H54 (cell line): ENCODE measurements at places on chromosomes 2 and 18.
A peak's percentile ranks its signal among the peaks of the same experiment; 100 is the strongest.

- no peak for DNase-seq
Measured at GRCh38 chr18:41599466-41599865, 355.6 kb upstream of the PIK3C3 start.

GRCh38 chr2:16351137-16351536, 314.5 kb downstream of the CYRIA start:
- no peak for DNase-seq

DNA sequence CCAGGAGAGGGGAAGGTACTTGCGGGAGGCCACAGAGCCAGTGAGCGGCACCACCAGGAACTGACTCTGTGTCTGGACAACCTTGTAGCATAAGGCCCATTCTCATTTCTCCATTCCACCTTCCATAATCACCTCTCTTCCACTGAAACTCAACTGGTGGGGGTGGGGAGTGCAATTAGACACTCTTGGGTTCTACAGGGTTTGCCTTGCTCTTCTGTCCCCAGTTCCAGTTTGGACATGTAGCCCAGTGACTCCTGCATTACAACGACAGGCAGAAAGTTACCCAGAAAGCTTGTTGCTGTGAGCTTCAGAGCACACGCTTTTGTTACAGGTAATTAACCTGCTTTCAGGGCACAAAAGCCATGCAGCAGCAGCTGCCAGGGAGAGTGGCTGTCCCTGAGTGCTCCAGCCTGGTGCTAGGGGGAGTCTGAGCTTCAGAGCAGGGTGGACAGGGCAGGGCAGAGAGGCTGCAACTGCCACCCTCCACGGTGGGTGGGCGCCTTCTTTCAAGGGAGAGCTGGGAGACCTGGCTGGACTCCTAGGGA, 65.2 kb downstream of the COPS8 start:
- no peak for DNase-seq

DNA sequence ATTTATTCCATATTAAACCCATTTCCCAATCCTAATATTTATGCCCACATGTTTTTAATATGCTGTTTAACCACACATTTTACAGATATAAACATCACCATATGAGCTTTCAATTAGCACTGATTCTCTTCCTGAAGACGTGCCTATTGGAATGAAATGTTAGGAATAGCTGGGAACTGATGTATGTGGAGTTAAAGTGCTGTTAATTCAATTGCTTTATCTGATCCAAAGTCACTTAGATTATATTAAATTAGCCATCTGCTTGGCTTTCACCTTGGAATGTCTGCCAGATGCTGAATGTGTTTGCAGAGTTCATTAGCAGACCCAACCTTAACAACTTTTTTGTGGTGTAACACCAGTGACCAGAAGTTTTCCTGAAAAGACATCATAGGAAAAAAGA, 942.9 kb upstream of the KLHL29 start:
- DNase-seq = no peak

GRCh38 chr2:55779459-55780421, 86.1 kb upstream of the PNPT1 start:
- DNase-seq = peak; percentile 55

DNA sequence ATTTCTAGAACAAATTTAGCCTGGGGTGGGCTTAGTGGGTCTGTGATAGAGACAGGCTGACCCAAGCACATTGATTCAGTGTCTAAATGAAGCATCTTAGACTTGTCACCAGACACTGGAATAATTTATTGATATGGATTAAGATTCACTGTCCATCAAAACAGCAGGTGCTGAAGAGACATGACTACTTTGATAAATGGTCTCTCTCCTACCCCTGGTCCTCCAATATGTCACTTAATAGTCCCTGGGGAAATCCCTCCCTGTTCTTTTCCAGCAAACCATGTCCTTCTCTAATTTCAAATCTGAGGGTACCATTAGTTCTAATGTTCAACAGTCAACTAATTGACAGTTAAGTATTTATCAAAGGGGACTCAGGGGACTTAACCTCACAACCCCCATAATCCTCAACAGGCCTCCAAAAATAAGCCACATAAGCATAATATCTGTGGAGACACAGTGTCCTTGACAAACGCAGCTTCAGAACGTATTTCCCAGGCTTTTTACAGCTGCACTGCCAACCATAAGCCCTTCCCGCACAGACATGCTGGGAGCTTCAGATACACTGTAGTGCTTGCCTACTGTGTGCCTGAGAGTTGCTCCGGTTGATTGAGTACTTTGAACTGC, 391.0 kb downstream of the THSD7B start:
- no peak for DNase-seq

- no peak for DNase-seq
Measured at GRCh38 chr2:45134726-45135125, 125.5 kb upstream of the SIX2 start.

DNA sequence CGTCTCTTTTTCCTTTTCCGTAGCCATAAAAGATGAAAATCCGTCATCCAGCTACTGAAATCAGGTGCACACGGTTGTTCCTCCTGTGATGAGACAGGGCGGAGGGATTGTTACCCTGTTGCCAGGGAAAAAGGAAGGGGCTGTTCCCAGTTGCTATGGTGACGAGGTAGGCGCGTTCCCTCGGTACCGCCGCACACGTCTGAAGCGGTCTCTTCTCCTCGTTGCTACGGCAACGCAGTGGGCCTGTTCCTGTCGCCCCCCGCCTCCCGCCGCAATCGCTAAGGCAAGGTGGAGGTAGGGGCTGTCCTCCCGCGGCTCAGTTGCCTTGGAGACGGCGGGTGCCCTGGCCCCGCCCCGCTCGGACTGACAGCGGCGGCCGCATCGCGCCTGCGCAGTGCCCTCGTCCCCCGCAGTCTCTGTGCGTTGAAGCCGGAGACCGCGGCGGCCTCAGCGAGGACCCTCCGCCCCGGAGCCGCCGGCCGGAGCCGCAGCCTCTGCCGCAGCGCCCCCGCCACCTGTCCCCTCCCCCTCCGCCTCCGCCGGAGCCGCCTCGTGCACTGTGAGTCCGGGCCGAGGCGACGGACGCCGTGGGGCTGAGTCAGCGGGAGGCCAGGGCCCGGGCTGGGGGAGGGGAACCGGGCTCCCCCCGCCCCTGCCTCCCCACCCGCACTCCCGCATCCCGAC, at the start of gene MAPRE3:
MAPRE3 (plus strand) TSS at position 394 of the 684 bp plus-strand sequence. CDS start 51,582 bp downstream, outside the sequence.
- peak; percentile 70 for DNase-seq

DNA sequence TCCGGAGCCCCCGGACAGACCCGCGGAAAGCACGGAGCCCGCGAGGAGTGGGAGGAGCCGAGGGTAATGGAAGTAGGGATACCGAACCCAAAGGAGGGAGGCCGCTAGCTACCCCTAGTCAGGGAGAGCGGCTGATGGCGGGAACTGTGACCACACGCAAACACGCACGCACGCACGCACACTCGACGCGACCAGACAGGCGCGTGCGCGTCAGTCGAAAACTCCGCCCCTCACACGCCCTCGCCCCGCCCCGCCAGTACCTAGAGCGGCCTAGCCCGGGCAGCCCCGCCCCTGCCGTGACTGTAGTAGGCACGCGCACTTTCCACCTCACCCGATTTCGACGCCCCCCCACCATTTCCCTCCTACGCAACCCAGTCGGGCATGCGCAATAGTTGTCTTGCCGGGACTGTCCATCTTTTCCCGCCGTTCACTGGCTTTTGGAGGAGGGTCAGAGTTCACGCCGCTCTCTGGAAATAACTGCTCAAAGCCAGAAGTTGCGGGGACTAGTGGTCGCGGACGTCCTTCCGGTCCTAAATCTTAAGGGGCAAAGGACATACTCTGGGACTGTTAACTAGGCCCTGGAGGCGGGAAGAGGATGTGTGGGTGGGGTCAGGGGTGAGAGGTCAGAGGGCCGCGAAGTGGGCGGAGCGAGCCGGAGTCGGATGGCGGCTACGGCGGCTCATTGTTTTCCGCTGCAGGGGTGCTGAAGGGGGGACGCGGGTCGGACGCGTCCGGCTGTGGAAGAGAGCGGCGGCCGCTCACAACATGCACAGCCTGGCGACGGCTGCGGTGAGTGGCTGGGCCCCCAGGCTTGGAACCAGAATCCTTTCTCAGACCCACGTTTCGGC, at the start of the genes CNOT9 and USP37:
CNOT9 (plus strand) TSS at position 650 of the 848 bp plus-strand sequence; CDS start at position 766, 116 bp downstream.
USP37 (minus strand) TSS at position 162 of the 848 bp plus-strand sequence. CDS start 9,698 bp downstream, outside the sequence.
- peak; percentile 79 for DNase-seq

DNA sequence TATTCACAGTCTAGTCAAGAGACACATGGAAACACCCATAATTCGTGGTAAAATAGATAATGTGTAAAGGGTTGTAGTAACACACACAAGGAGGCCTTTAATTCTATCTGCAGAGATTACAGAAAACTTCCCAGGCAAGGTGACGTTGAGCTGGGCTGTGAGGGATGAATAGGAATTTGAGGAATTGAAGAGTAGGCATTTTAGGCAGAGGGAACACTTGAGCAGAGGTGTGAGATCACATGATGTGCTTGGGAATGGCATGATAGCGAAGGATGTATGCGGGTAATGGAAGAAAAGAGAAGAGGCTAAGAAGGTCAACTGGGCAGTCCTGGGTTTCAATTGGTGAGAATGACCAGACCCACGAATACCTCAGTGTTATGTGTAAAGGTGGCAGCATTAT, 20.2 kb downstream of the DRC1 start:
- no peak for DNase-seq

DNA sequence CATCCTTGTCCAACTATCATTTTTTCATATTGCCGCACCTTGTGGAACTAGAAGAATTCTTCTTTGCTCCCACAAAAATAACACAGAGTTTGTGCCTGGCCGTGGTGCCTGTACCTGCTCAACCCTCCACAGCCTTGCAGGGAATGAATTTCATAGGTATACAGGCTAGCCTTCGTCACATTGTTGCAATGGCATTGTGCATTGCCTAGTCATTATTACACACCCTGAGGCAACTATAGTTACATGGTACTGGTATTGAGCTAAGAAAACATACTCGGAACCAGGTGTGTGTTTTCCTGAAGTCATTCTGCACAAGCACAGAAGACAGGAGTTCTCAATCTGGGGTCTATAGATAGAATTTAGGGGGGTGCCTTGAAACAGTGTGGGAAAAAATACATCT, 188.0 kb upstream of the CTAGE1 start:
- no peak for DNase-seq

GRCh38 chr2:479031-479430, 191.1 kb upstream of the ALKAL2 start:
- DNase-seq = no peak

GRCh38 chr2:132384491-132385151, 32.0 kb upstream of the GPR39 start:
- DNase-seq = no peak

- DNase-seq = no peak
Measured at GRCh38 chr18:22021701-22022100, 147.7 kb upstream of the GATA6 start.

DNA sequence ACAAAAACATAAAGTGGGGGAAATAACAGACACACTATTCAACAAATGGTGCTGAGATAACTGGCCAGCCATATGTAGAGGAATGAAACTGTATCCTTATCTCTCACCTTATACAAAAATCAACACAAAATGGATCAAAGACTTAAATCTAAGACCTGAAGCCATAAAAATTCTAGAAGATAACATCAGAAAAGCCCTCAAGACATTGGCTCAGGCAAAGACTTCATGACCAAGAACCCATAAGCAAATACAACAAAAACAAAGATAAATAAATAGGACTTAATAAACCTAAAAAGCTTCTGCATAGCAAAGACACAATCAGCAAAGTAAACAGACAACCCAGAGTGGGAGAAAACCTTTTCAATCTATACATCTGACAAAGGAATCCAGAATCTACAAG, 278.9 kb downstream of the PIK3C3 start:
- no peak for DNase-seq

- DNase-seq = no peak
Measured at GRCh38 chr2:122999258-122999657, 1025.8 kb upstream of the CNTNAP5 start.

GRCh38 chr2:101828673-101829334, 131.3 kb downstream of the MAP4K4 start:
- DNase-seq = no peak

GRCh38 chr2:43293744-43294695, 67.6 kb upstream of the ZFP36L2 start:
- DNase-seq = peak; percentile 90

DNA sequence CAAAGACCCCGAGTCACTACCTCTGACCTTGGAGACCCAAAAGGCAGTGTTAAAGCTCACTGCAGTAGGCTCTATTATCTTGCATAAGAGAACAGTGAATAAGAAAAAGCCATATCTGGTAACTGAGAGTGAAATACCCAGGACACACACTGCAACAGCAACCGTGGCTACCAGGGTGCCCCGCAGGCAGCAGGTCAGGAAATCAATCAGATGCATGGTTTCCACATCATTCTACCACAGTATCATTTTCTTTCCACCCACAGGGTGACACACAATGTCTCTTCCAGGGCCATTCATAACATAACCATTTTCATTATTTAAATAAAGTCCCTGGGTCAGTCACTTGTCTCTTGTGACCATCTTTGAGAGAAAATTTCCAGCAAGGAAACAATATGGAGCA, 131.3 kb downstream of the CCBE1 start:
- DNase-seq = no peak

GRCh38 chr2:172374318-172375240, 52.8 kb upstream of the ITGA6 start:
- no peak for DNase-seq

GRCh38 chr2:52113338-52113737, 1081.4 kb upstream of the NRXN1 start:
- DNase-seq = no peak

- DNase-seq = no peak
Measured at GRCh38 chr2:212904646-212905045, 246.8 kb downstream of the IKZF2 start.

DNA sequence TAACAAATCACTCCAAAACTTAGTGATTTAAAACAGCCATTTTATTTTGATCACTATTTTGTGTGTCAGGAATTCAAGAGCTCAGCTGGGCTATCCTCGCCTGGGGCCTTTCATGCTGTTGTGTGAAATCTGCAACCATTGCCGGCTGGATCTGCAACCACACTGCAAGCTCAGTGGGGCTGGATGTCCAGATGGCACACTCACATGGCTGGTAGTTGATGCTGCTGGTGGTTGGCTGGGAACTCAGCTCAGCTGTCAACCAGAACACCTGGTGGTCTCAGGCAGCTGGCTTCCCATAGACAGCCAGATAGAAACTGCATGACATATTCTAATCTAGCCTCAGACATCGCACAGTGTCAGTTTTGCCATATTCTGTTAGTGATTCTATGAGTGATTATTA, 30.6 kb upstream of the AP1S3 start:
- no peak for DNase-seq

GRCh38 chr2:111157071-111157661, 36.5 kb downstream of the BCL2L11 start:
- no peak for DNase-seq

DNA sequence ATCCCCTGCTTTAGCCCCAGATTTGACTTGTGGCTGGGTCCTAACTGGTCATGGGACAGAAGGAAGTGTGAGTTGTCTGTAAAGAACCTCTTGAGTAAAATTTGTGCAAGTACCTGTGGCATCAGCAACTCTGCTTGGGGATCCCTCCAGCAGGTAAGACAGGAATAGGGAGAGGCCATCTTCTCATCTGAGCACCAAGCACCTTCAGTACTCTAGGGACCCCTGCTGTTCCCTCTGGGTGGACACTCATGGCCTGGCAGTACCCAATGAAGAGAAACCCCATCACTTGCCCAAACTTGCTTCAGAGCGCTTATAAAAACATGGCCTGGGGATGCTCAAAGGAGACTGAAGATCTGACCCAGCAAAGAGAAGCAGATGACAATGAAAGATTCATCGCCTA, 297.8 kb downstream of the SP3 start:
- DNase-seq = no peak
